IPS DF 6.9 (cell line): ENCODE measurements at places on chromosomes 3 and 15.

GRCh38 chr3:194482196-194482593 lies 4.6 kb downstream of the ATP13A3 start:
- no peak for DNase-seq

GRCh38 chr3:168284728-168285127 lies 189.0 kb upstream of the GOLIM4 start:
- DNase-seq: no peak

DNA sequence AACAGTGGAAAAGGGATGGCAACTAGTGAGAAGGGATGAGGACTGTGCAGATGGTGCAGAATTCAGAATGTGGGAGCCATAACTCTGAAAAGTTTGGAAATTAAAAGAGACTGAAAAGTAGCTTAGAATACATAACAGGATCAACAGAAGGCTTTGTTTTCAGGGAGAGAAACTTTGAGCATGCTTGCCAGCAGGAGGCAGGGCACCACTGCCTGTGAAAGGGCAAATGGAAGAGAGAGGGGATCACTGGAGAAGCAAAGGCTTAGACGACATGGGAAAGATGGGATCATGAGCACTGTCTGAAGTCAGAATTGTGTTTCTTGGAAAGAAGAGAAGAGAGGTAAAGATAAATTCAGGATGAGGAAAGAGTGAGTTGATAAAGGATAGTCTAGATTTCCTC lies 99.6 kb downstream of the ABI3BP start:
- DNase-seq: peak; percentile 48

DNA sequence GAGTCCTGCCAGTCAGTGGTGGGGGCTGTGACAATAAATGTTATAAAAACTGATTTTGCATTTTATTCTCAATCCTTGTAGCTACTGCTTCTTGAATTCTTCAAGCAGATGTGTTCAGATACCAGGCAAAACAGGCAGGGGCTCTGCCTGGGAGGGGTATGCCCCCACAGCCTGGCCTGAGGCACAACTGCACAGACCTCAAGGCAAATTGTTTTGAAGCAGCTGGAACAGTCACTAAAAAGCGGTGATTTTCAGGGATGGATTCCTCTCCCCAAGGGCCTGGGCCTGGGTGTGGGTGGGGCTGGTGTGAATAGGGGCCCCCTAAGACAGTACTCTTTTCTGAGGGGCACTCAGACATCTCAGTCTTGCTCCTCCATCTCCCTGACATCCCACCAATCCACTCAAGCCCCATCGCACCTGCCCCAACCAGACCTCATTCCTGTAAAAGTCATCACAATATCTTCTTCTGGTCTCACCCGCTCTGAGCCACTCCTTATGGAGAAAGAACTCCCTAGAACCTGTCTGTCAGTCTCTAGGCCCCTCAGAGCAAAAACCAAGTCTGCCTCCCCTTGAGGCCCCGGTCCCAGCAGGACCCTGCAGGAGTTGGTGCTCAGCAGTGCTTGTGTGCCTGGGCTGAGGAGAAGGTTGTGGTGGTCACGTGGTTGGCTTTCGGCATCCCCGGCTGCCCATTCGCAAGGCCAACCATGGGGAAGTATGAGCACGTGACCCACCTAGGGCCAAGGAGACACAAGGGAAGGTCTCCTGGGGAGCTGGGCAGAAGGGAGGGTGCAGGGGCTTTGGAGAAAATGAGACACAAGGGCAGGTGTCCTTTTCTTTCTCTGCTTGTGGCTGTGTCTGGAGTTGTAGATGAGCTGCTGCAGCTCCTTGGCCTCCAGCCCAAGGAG lies 2.9 kb upstream of the PSTPIP1 start:
- no peak for DNase-seq

GRCh38 chr3:122257644-122258364 lies 67.2 kb upstream of the CSTA start:
- no peak for DNase-seq

DNA sequence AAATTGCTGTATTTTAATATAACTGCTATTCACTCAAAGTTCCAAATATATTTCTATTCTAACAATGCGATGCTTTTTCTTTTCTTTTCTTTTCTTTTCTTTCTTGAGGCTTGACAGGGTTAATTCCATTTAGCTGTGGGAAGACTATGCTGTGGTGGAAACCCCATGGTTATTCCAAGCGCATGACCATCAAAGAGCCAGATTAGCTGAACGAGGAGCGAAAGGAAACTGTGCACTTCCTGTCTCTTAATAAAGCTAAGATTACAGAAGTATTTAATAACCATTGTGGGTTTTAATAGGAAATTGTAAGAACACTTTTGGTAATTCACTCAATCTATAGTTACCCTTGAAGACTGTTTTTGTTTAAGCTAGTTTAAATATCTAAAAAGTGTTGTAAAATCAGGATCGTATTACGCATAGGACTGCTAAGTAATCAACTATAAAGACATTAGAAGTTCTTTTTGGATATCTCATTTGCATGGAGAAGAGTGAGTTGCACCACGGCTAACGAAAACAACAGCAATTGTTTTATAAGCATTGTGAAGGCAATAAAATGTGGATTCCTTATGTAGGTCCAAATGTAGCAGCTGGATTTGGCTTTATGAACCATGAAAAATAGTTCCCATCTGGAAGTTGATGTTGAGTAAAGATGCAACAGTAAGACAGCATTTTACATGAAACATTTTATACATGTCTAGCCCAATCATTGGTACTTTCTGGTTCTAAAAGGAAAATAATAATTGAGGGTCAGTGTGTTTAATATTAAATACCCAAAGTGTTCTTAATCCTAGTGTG lies 105.4 kb downstream of the ZIC1 start:
- no peak for DNase-seq

- peak; percentile 25 for DNase-seq
Observed at GRCh38 chr3:99114565-99115291, 213.2 kb upstream of the DCBLD2 start.

- DNase-seq: no peak
Observed at GRCh38 chr3:14397940-14398796, 4.2 kb upstream of the SLC6A6 start.
